GM06990 (cell line): ENCODE measurements at places on chromosomes 13 and 19.

DNA sequence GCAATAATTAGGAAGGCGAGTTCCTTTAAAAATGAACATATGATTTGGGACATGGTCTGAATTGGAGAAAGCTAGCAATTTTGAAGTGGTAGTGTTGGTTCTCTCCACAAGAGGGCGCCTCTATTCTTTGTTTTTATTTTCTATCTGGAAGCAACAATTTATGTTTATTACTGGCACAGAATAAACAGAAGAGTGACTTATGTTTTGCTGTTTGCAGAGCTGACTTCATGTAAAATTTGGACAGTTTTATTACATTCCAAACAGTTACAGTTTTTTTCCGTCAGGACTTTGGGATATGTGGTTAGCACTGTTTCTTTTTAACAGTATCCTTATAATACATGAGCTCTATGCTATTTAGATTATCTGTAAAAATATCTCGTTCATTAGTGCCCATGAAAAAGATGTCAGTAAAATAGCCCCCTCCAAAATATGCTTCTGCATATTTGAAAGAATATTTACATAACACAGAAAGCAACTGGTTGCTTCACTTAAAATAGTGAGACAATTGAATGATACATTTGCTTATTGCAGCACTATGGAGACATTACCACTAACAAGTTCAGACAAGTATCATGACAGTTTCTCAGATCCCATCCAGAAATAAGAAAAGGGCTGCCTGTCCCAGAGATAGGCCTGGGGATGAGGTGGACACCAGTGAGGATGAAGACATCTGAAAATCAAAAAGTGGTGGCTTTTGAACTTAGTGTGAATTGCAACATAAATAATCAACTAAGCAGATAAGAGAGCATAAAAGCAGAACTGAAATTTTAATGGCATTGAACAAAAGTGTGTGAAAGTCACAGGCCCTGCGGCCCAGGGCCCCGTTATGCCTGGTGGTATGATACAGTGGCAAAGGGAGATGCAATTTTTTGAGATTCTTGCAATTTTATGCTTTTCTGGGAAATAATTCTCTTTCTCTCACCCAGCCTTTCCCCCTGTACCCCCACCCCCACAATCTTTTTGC, 32.3 kb upstream of the FGF9 start:
- DNase-seq, result no peak

- no peak for DNase-seq
Measured at GRCh38 chr19:32220951-32221350, 124.5 kb upstream of the ZNF507 start.

GRCh38 chr13:89393758-89394304, 1722.7 kb downstream of the SLITRK5 start:
- DNase-seq, result no peak

GRCh38 chr13:19834704-19835103, 28.7 kb downstream of the ZMYM5 start:
- no peak for DNase-seq

DNA sequence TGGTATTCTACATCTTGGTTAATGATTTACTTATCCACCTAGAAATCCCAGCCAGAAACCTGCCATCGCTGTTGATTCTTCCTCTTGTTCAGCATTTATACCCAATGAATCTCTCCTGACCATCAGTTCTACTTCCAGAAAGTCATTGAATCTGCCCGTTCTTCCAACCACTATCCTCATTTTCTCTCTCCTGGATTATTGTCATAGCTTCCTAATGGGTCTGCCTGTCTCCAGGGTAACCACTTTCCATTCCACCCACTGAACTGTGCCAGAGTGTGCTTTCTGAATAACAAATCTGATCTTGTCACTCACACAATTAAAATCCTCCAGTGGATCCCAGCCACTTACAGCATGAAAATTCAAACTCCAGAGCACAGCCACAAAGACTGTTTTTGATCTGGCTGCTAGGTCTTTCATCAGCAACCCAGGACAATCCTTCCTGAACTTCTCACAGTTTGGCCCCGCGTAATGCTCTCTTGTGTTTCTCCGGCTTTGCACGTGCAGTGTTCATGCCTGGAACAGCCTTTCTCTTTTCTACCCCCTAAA, 330.6 kb downstream of the SPRY2 start:
- no peak for DNase-seq

DNA sequence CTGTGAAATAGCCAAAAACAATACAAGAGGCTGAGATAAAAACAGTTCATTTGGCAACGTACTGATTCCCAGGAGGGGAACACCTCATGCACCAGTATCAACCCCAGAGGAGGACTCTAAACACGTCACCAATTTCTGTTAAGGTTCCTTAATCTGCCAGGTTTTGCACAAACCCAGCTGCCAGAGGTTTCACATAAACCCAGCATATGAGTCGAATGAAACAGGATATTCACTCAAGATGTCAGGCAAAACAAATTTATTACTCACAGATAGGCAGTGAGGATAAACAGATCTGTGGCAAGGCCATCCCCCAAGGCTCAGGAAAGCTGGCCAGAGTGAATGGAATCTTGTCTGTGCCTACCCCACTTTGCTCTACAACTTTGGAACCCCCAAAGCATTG, 210.9 kb downstream of the GPC5 start:
- no peak for DNase-seq

GRCh38 chr13:72383646-72384045, 343.8 kb downstream of the MZT1 start:
- DNase-seq, result no peak

DNA sequence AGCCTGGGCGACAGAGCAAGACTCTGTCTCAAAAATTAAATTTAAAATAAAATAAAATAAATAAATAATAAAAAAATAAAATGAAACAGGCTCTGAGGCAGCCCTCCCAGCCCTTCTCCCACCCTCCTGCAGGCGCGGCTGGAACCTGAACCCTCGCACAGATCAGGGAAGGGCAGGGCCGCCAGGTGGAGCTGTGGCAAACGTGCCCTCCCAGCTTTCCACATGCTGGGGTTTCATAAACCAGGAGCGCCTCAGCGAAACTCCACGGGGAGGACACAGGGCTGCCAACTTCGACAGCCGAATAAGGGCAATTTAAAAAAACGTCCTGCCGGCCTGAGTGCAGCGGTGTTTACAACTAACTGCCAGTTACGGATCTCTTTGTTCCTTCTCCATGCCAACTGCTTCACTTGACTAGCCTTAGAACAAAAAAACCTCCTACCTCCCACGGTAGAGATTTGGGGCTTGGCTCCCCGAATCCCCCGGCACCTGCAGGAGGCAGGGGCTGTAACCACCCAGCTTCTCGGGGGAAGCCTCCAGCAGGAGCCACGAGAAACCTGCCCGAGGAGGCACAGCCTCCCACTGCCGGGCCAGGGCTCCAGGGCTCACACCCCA, 15.9 kb downstream of the ZNF787 start:
- no peak for DNase-seq

DNA sequence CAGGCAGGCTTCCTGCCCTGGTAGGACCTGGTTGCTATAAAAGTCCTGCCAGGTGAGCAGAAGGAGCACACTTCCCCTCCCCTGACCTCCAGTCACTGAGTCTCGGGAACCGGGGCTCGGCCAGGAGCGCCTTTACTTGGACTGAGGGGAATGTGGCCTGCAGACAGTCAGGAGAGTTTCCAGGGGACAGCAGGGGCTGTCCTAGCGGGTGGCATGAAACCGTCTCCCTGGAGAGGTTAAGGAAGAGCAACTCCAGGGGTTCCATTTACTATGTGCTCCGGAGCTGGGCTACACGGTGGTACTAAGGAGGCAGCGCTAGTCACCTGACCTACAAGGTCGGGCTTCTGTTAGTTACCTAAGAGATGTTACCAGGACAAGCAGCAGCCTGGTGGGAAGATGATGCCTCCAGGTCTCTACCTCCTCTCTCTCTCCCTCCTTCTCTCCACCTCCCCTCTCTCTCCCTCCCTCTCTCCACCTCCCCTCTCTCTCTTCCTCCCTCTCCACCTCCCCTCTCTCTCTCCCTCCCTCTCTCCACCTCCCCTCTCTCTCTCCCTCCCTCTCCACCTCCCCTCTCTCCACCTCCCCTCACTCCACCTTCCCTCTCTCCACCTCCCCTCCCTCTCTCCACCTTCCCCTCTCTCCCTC, 4.1 kb upstream of the CNOT3 start:
- DNase-seq, result no peak

- no peak for DNase-seq
Measured at GRCh38 chr19:45223879-45224278, 21.3 kb downstream of the EXOC3L2 start.

DNA sequence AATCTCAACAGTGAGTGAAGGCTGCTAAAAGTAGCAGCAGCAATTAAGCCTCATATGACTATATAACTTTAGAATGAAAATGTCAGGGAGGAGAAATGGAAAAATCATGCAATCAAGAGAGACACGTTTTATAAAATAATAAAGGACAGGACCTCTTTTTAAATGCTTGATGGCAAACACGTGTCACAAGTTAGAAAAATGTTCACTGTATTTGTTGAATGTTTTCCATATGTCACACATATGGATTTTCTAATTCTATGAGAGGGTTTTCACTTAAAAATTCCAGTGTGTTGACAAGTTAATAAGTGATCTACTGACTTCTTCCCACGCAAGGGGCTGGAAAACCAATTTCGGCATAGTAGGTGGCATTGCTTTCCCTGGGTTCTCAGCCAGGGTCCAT, 27.7 kb upstream of the KCTD12 start:
- DNase-seq, result no peak

- no peak for DNase-seq
Measured at GRCh38 chr19:5246554-5247155, 94.0 kb downstream of the PTPRS start.
